BE2C (cell line): ENCODE measurements at places on chromosomes 7 and 10.

DNA sequence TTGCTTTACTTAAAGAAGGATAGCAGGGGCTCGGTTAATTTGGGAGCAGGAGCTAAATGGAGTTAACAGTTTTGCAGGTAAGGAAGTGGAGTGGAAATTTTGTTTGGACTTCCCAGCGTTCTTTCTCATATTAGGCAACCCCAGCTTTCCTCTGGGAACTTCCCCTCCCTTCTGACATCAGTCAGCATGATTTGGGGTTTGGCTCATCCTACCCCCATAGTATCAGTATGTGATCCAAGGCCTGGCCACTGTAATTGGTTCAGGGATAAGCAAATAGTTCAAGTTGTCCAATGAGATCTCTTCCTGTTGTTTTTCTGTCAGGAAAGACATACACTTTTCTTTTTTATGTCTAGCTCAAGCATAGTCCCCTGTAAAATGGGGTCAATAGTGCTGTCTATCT is 125.6 kb upstream of the CDK6 start:
- no peak for DNase-seq

GRCh38 chr10:74882831-74883230 is 56.4 kb downstream of the KAT6B start:
- DNase-seq: no peak

DNA sequence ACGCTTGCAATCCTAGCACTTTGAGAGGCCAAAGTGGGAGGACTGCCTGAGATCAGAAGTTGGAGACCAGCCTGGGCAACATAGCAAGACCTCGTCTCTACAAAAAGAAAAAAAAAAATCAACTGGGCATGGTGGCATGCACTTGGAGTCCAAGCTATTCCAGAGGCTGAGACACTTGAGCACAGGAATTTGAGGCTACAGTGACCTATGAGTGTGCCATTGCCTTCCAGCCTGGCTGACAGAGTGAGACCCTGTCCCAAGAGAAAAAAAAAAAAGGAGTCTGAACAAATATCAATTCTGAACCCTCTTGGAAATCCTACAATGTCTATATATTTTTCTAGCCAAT is 126.8 kb upstream of the NRP1 start:
- DNase-seq: no peak

DNA sequence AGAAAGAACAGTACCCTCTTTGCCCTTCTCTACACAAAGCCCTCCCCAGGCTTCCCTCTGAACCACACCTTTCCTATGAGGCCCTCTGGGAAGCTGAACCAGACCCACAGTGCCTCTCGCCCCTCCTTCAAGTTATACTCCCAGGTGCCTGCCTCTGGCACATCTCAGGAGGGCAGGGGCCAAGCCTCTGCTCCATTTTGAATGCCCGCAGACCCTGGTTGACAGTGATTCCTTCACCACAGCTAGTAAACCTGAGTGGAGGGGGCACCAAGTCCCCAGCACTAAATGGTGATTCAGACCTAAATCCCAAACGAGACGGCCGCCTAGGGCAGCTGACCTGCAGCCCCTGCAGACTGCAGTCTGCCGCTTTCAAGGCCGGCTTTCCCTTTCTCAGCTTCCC is 230.5 kb upstream of the ZNF32 start:
- DNase-seq: no peak

DNA sequence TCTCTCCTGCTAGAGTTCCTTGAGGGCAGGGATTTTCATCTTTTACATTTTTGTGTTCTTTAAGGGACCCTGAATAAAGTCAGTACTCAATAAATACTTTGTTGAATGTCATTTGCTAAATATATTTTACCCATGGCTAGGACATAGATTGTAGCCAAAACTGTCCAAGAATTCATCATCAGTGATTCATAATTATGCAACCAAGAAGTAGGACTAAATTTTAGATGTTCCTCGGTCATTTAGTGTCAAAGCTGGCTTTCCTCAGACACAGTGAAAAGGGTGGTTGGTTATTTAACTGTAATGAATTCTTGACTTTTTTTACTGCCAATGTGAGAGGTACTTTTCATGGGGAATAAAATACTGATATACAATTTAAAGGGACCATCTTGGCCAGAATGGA is 3.3 kb downstream of the NUDT13 start:
- no peak for DNase-seq

DNA sequence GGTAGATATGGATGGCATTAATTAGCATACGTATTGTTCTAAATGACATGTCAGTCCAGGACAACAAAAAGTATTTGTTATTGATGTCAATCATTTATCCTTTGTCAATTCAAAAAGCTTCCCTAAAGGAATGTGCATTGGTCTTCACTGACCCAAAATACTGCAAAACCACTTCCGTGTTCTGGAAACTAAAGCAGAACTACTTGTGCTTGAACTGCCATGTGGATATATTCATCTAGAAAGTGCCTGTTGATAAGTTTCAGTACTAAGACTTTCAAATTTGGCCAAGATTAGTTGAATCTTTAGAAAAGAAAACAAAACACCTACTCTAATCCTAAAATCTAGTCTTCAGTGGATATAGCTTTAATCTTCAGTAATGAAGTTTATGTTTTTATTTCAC is 242.1 kb upstream of the PPP1R3A start:
- no peak for DNase-seq

DNA sequence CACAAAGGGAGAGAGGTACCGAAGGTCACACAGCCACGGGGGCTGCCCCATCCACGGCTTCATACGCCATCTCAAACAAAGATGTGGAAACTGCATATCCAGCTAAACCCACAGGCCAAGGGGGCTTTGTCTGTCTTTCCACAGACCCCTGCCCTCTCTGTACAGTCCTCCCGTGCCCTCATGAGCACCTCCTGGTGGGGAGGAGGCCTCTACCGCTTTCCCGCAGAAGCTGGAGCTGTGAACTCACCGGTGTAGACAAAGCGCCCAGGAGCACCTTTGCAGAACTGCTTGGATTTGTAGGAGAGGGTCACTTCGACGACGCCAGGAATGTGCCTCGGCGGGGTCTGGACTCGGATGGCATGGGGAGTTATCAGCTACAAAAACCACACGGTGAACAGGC is 97.2 kb downstream of the EBF3 start:
- no peak for DNase-seq

GRCh38 chr10:74912682-74913081 is 86.3 kb downstream of the KAT6B start:
- no peak for DNase-seq

DNA sequence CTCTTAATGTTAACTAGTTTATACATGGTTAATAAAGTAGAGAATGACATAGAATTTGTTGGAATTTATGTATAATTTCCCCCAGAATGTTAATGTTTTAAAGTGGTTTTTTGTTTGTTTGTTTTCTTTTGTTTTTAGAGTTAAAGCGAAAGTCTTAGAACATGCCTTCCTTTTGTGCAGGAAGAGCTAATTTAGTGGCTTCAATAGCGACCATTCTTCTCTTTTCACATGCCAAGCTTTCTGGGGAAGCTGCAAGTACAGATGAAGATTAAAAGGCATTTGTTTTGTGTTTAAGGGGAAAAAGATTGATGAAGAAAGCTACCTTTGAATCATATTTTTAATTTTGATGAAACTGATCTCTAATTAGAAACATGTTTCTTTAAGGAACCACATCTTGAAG is 256.3 kb upstream of the CSTF2T start:
- DNase-seq: no peak

GRCh38 chr7:18421297-18422002 is 74.1 kb upstream of the HDAC9 start:
- DNase-seq: no peak

DNA sequence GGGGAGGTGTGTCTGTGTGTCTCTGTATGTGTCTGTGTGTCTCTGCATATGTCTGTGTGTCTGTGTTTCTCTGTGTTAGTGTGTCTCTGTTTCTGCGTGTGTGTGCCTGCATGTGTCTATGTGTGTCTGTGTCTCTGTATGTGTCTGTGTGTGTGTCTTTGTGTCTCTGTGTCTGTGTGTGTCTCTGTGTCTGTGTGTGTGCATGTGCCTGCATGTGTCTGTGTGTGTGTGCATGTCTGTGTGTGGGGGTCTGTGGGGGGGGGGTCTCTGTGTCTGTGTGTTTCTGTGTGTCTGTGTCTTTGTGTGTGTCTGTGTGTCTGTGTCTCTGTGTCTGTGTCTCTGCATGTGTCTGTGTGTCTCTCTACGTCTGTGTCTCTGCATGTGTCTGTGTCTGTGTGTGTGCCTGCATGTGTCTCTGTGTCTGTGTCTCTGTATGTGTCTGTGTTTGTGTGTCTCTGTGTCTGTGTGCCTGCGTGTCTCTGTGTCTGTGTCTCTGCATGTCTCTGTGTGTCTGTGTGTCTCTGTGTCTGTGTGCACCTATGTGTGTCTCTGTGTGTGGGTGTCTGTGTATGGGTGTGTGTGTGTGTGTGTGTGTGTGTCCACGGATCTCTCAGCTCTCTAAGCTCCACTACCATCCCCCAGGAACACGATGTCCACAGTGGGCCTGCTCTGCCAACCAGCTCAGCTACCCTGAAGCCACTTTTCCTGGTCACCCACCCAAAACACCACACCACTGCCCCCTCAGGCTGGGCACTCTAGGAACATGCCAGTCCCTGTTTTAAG is 41.7 kb downstream of the RASGEF1A start:
- no peak for DNase-seq

DNA sequence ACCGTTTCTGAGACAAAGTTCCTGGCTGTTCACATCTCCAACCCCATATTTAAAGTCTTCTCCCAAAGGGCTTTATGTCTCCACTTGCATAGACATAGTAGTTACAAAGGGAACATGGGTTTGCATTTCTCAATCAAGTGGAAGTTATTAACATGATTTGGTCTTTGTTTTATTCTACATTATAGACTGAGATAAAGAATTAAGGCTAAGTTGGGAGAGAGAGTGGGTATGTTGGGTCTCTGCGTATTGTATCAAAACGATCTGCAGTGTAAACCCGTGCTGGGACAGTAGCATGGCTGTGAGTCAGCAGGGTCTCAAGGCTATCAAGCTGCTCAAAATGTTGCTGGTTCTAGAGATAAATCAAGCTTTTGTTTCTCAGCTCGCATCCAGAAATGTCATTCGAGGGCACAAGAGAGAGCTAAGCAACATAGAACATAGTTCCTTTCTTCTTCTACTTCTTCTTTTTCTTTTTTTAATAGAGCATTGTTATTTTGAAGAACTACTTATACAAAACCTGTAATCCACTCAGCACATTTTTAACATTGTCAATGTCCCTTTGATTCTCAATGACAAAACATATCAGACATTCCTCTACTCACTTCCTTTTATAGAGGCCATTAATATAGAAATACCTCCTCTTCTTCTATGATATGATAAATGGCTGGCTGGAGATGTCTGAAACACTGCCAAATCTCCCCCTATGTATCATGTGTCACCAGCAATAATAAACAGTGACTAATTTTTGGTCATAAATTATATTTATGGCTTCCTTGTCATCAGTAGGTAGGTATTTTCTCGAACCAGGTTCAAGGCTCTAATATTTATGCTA is 34.5 kb upstream of the RHOBTB1 start:
- no peak for DNase-seq

DNA sequence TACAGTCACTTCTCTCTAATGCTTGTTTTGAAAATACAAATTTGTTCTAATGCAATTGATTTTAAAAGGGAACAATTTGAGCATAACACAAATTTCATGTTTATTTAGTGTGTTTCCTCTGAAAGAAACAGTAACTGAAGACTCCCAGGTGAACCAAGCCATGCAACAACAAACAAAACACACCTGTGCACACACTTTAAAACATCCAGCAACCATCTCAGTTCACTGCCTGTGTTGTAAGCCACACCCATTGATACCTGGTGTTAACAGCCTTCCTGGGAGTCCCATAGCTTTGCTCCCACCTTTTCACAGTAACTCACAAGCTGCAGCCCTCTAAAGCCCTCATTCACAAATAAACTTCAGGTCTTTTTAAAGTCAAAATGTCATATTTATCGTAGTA is 89.3 kb downstream of the DOCK4 start:
- DNase-seq: no peak

GRCh38 chr7:31120800-31121513 is 68.8 kb downstream of the ADCYAP1R1 start:
- DNase-seq: no peak

- no peak for DNase-seq
Observed at GRCh38 chr10:130924138-130924819, 387.2 kb downstream of the TCERG1L start.

DNA sequence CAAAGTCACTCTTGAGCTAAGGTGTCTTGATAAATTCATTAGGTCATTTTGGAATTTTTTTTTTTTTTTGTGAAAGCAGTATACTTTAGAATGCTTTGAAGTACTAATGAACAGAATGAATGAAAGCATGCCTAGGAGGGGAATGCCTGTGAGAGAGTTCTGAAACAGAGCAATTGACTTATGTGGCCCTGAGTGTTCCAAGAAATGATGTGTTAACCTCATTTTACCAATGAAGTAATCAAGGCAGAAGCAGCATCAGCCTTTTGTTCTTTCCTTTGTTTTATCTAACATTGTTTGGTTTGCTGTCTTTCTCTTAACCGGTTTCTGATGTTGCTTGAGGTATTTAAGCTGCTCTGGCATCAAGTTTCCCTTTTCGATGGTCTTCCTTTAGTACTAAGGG is 154.6 kb upstream of the HGF start:
- DNase-seq: no peak

DNA sequence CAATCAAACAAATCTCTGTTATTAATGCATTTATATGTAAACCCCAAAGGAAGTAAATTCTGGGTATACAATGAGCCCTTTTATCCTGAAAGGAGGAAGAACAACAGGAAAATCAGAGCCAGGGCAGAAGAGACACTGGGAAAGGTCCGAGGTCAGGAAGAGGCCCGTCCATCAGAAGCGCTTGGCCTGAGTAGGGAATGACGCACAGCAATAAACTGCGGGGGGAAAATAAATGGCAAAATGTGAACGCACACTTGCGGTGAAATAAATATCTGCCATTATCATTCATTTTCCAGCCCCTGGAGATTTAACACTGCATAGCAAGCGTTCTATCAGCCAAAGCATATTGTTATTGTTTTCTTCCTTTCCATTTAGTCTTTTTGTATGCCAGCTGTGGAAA is 243.4 kb downstream of the COBL start:
- no peak for DNase-seq

GRCh38 chr10:4086131-4086898 is 301.3 kb upstream of the KLF6 start:
- DNase-seq: no peak

GRCh38 chr10:96606216-96606615 is 19.4 kb upstream of the TM9SF3 start:
- DNase-seq: no peak

- DNase-seq: no peak
Observed at GRCh38 chr10:11177926-11178471, 160.3 kb downstream of the CELF2 start.

- DNase-seq: no peak
Observed at GRCh38 chr7:20776214-20776911, 10.3 kb downstream of the SP8 start.

DNA sequence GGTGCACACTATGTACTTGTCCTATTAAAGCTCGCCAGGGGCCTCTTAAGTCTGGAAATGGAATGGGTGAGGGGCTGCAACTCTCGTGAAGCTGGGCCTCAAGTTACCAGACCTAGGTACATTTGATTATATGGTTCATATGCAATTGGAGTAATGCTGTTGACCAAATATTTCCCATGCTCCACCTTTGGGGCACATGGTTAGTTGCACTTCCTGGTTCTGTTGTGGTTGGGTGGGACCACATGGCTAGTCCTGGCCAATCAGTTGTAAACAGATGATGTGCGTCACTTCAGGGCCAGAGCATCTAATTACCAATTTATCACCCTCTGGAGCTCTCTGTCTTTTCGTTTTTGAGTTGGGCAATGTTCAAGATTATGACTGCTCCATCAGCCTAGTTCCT is 39.5 kb upstream of the OPN4 start:
- DNase-seq: no peak

GRCh38 chr7:30276203-30276900 is 8.0 kb upstream of the ZNRF2 start:
- peak; percentile 59 for DNase-seq

- no peak for DNase-seq
Observed at GRCh38 chr7:92973293-92973731, 136.9 kb upstream of the CDK6 start.
